ENCODE measurements at places on chromosomes 2 and 18.
A peak's percentile ranks its signal among the peaks of the same experiment; 100 is the strongest.

DNA sequence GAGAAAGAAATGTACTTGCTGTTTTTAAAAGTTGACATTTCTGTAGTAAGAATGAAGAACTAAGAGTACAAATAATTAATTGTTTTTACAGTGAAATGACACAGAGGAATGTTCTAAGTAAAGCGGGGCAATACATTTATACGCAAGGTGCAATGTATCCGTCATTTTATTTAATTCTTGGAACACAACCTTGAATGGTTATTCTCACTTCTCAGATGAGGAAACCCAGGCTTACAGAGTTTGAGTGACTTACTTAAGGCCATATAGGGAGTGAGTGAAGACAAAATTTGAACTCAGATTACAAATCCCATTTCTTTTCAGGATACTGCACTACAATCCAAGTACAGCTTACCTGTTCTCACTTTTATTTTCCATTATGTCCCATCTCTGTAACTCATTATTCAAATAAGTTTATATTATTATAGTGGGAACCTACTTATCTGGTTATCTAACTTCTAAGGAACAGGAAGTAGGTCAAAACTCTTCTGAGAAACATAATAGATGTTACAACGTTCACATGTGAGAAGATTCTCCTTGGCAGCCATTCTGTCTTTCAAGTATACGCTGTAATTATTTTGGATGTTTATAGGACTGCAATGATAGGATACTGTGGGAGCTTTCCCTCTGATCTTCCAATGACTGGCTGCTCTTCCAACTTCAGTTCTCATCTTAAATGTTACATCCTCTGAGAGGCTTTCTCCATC is 12.3 kb upstream of the STK17B start:
- no peak for DNase-seq

DNA sequence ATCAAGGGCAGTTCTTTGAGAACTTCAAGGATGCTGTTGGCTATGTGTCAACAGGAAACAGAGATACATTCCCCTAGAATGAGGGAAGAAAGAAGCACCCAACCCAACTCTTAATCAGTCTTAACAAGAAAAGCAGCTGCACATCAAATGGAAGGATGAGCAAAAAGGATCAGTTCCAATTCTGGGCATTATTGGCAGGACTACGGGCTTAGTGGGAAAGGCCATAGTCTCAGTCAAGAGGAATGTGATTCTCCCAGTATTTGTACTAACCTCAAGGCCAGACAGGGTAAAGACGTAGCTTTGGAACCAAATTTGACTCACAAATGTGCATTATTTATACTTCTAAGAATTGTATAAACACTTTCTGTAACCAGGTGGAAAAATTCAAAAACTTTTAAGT is 18.2 kb downstream of the BMP10 start:
- no peak for DNase-seq

DNA sequence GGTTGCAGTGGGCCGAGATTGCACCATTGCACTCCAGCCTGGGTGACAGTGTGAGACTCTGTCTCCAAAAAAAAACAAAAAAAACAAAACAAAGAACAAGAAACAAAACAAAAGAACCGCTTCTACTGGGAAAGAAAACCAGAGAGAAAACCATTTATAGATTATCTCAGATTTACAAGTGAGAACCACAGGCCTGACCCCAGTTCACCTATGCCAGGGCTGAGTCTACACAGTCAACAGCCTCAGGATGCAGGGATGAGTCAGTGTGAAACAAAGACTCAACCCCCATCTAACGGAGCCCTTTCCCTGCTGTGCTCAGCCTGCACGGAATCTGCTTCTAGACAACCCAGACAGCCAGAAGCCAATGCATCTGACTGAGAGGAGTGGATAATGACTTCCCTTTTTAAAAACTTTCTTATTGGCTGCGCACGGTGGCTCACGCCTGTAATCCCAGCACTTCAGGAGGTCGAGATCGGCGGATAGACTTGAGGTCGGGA is 25.5 kb upstream of the YWHAQ start:
- no peak for DNase-seq

DNA sequence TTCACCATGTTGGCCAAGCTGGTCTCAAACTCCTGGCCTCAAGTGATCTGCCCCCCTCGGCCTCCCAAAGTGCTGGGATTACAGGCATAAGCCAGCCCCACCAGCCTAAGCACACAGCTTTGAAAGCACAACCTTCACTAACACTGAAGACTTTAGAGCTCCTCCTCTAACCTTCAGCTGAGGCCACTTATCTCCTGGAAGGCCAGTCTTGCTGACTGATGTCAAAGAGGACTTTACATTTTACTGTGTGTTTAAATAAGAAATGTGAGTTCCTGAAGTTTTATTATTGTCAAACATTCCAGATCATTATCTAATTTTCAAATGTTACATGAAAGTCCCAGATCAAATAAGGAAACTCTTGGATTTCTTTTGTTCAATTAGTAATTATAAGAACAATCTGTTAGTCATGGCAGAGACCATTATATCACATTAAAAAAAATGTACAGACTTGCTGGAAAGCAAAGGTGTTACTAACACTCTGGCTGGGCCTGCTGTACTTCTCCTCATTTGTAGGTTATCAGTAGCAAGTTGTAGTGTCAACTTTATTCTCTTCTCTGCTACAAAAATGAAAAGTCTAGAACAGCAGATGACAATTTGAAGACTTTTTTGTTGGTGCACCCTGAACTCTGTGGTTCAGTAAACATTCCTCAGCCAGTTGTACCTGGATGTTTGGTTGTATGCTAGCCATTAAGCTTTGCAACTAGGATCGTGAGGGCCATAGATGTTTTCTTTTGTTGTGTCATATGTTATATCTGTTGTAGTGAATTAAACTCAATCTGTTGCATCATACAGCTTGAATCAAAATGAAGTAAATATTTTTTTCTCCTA is 80.0 kb downstream of the AOX1 start:
- DNase-seq, result no peak

DNA sequence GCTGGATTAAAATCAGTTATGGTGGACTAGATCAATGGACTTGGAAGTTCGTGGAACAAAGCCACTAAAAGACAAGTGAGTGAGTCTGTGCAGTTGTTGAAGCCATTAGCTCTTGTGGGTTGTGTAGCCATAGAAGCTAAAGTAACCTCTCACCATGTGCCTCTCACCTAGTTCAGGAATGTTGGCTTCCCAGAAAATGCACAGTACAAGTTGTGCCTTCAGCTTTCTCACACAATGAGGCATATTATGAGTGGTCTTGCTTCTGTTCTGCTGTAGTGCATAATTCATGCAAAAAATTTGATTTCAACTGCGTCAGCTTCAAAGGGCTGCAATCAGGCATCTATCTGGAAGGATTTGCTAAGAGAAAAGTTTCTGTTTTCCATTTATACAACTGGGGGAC is 26.2 kb downstream of the CERS6 start:
- no peak for DNase-seq

- DNase-seq, result no peak
Observed at GRCh38 chr2:160168878-160169277, 31.2 kb downstream of the ITGB6 start.

GRCh38 chr18:56217406-56217805 is 421.0 kb downstream of the TXNL1 start:
- no peak for DNase-seq

GRCh38 chr2:71690876-71691475 is 237.6 kb downstream of the DYSF start:
- DNase-seq, result no peak

GRCh38 chr2:1414121-1414520 is 858 bp downstream of the TPO start:
- DNase-seq, result no peak

GRCh38 chr2:169478339-169478738 is 955 bp upstream of the BBS5 start:
- DNase-seq, result no peak

GRCh38 chr2:64288321-64289193 is 144.3 kb upstream of the PELI1 start:
- DNase-seq, result no peak

- peak; percentile 28 for DNase-seq
Observed at GRCh38 chr18:78031589-78031988, 781.9 kb downstream of the GALR1 start.

DNA sequence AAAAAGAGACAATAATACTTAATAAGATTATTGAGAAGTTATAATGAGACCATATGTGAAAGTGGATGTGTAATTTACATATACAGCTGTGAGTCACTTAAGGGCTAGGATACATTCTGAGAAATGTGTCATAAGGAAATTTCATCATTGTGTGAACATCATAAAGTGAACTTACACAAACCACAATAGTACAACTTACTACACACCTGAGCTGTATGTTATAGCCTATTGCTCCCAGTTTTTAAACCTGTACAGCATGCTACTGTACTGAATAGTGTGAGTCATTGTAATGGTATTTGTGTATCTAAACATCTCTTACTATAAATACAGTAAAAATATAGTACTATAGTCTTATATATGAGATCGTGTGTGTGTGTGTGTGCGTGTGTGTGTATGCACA is 1420.3 kb upstream of the PIK3C3 start:
- DNase-seq, result no peak

DNA sequence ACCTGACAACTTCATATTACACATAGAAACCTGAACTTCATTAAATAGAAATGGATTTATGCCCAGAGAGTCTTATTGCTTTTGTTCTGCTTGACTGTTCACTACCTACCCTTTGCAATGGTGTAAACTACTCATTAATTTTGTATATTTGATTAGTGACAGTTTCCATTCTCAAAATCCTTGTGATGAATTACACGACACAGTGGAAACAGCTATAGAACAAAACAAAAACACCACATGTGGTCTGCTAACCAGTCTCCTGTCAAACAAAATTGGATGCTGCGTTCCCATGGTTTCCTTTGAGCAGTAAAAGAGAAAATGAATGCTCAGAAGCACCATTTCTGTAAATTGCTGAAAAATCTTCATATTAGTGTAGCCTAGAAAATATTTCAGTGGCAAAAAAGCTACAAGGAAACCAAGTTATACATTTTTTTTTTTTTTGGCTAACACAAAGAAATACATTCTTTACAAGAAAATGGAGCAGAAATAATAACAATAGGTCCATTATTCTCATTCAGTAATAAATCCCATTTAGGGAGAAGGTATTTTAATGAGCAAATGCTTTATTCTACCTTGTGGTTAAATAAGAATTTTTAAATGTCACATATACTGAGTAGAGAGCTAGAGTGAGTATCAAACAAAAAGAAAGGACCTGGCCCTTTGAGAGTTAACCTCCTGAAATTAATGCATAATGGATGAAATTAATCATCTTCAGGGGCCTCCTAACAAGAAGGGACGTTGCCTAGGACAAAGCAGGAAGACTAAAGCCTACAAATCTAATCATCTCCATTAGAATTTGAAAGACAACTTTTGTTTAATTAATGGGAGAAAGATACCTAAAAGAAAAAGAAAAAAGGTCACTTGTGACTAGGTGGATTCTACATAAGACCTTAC is 355.1 kb upstream of the ZC3H15 start:
- no peak for DNase-seq

DNA sequence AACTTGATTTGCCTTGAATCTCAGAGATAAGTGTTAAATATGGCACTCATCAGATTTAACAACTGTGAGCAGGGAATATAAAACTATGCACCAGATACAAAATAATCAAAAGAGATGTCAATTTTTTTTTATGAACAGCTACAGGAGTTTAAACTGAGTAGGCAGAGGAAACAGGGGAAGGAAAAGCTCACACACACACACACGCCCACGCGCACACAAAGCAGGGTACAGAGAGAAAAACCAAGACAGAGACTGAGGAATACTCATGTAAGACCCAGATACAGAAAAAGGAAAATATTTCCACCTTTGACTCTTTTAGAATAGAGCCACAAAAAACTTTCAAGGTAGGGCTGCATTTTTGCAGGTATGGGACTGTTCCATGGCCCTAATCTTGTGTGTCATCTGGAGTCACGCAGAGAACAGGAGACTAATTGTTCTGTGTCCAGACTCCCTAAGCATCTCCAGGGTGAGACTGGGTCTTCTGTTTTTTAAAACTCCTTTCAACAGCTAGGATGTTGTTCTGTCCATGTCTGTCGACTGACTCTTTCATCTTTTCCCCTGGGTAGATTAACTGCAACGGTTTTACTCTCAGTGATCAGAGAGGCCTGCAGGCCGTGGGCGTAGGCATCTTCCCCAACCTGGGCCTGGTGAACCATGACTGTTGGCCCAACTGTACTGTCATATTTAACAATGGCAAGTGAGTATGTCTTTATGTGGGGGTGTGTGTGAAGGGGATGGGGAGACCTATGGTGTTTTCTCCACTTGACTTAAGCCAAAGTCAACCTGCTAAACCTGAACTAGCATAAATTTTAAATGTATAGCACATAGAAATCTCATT is 23.0 kb downstream of the SMYD1 start:
- no peak for DNase-seq

DNA sequence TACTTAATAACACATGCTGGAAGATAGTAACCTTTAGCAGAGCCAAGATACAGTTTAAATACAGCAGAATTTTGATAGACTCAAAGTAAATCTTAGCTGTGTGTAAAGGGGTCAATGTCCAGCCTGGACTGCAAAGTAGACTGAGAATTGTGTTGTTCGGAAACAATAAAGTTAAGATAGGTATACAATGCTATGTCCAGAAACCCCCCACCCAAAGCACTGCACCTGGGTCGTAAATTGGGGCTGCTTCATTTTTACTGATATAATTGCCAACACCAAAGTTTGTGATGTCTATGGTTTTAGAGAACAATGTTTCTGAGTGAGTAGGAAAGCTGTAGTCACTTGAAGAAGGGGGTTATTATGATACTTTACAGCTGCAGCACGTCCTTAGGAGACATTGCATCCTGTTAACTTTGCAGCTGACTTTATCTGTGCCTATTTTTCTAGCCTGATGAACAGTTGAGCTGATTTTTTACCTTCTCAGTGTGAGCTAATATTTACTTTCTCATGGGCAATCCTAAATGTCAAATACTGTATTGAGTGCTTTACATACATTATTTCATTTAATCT is 4.3 kb upstream of the NCOA1 start:
- DNase-seq, result no peak

GRCh38 chr2:145692971-145693478 is 1173.1 kb upstream of the ZEB2 start:
- DNase-seq, result no peak

DNA sequence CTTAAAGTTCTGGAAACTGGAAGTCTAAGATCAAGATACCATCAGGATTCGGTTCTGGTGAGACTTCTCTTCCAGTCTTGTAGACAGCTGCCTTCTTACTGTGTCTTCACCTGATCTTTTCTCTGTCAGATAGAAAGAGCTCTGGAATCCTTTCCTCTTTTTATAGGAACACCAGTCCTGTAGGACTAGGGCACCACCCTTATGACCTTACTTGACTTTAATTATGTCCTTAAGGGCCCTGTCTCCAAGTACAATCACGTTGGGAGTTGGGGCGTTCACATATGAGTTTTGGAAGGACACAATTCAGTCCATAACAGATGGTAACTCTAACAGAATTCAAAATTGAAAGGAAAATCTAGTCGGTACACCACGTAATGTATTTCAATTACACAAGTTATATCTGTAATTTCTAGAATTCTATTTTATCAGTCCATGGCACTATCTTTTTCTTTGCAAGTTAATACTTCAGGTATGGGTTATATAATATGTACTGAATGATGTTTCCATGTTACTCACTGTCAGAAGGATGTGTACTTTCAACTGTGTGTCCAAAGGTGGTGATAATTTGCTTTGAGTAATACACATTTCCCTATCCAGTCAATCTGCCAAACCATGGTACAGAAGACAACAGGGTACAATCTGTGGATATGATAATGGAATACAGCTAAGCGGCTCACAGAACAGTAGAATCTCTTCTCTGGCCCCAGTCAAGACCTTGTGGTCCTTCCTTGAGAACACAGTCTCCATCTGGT is 1.2 kb upstream of the SCYGR5 start:
- no peak for DNase-seq

- no peak for DNase-seq
Observed at GRCh38 chr18:26961839-26962238, 96.3 kb upstream of the AQP4 start.

GRCh38 chr18:23114171-23114881 is 21.0 kb upstream of the CABLES1 start:
- DNase-seq, result peak; percentile 29
